Colonic mucosa (tissue), 4 donors: ENCODE measurements at places on chromosomes 13 and 19.

DNA sequence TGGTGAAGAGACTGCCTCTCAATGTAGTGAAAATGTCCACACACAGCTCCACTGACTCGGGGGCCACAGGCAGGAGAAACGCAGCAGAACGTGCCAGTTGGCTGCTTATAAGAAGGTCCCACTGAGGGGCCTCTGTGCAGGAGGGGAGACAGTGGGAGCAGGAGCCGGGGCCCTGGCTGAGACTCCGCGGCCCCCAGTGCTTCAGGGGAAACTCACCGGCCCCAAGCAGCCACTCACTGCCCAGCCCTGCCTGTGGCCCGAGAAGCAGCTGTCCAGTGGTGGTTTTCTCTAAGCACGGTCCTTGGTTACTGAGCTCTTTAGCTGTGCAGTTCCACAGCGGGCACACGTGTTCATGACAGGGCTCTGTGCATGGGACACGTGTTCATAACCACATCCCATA, 91.9 kb upstream of the MCF2L start:
- H3K4me3 ChIP-seq = no peak overlapping the region
- no peaks in the 10 kb centered on the region for H3K4me1 ChIP-seq
- no peak for DNase-seq
- H3K27ac ChIP-seq = no peak overlapping the region
- H3K36me3 ChIP-seq = no peaks in the 10 kb centered on the region

DNA sequence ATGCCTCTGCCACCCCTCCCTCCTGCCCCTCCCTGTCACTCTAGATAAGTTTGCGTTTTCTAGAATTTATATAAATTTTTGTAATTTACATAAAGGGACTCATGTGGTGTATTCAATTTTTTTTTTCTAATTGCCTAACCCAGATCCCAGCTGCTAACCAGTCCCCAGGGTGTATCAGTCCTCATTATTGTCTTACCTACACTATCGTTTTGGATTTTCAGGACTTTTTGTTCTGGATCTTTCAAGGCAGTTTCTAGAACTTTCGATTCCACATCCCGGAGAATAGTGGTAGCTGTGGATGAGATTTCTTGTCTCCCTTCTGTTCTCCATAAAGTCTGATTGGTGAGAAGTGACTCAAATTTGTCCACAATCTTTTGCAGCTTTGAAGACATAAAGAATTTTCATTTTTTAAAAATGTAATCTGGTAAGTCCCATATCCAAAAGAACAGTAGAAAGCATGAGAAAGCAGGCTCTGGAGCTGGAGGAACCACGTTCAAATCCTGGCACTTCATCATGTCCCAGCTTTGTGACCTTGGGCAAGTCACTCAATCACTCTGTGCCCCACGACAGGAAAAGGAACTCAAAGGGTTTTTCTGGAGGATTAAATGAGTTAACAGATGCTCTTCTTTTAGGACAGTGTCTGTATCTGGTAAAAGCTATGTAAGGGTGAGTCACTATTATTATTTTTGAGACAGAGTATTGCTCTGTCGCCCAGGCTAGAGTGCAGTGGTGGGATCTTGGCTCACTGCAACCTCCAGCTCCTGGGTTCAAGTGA, 19.7 kb downstream of the ADGRE3 start:
- no peaks in the 10 kb centered on the region for H3K27me3 ChIP-seq
- no peaks in the 10 kb centered on the region for H3K4me1 ChIP-seq
- no peak overlapping the region for H3K27ac ChIP-seq
- no peak overlapping the region for H3K4me3 ChIP-seq
- DNase-seq = no peak

DNA sequence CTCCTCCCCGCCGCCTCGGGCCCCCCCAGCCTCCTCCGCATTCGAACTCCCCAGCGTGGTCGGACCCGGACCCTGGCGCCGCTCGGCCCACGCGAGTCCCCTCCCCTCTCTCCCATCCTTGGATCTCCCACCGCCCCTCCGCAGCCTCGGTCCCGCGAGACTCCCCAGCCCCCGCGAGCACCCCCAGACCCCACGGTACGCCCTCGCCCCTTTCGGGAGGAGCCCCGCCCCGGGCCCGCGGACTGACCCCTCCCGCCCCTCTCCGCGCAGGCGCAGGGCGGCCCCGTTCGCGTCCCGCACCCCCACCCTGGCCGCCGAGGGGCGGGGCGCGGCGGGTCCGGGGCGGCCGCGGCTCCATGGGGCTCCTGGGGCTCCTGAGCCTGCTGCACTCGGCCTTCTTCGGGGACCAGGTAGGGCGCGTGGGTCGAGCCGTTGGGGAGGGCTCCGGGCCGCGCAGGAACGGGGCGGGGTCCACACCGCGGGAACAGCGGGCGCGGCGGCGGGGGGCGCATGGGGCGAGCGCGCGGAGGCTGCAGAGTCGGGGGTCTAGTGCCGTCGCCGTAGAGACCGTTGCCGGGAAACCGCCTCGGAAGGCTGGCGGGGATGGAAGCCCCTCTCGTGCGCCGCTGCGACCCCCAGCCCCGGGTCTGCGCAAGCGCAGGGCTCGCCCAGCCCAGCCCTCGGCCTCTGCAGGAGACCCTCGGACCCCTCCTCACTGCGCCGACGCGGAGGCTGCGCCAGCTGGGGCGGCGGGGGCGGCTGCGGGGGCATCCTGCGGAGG, 3.8 kb upstream of the APC2 start:
- H3K4me3 ChIP-seq = peak overlapping the region; percentile 34
- H3K27ac ChIP-seq = no peak overlapping the region
- H3K4me1 ChIP-seq = peaks cover 11% of the 10 kb centered on the region
- peaks cover 57% of the 10 kb centered on the region for H3K27me3 ChIP-seq

DNA sequence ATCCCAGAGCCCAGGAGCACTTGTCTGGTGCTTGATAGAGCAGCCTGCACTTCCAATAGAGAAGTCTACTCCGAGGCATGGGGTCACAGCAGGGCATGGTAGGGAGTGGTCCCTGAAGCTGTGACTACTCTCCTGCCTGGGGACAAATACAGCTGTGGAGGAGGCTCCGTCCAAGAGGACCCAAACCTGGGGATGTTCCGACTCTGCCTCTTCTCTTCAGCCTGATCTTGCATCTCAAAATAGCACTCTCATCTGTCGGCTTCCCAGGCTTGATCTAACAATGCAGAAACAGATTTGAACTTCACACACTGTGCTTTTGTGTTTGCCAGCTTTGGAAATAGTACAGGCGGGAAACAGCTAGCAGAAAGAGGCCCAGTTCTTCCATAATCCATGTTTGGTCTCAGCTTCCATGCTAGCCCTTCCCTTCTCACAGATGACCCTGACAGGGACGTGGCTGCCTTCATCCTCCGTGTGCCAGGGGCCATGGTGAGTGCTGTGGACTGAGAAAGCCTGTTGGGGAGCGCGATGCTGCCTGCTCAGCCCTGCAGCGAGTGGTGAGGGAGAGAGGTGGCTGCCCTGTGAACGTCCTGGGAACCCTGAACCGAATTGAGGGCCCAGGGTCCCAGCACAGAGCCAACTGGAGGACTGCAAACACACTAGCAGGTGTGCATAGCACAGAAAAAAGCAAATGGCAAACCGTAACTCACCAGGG, 150.3 kb upstream of the GPR12 start:
- no peaks in the 10 kb centered on the region for H3K4me1 ChIP-seq
- no peak overlapping the region for H3K4me3 ChIP-seq
- DNase-seq = no peak
- no peaks in the 10 kb centered on the region for H3K27me3 ChIP-seq
- H3K27ac ChIP-seq = no peak overlapping the region

- no peaks in the 10 kb centered on the region for H3K27me3 ChIP-seq
- H3K4me3 ChIP-seq = no peak overlapping the region
- H3K4me1 ChIP-seq = no peaks in the 10 kb centered on the region
- no peak for DNase-seq
- no peak overlapping the region for H3K27ac ChIP-seq
These were observed 200.4 kb upstream of the IPO5 start for GRCh38 chr13:97752961-97753668.

DNA sequence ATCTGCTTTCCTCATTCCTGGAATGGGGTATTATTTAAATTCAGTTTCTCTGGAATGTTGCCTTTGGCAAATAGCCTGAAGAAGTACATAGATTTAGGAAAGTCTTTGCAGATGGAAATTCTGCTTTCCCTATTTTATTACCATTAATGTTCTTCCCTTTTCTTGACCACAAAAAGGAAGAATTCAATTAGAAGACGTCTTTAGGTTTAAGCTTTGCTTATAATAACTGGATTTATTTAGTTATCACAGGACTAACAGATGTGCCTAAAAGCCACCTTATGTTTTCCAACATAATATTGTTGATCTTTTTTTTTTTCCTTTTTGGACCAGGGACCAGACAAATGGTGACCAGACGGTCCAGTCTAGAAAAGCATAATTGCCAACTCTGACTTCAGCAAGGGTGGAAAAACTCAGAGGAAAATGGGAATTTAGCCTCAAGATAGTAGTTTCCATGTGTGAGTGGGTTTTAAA, 210.1 kb upstream of the SPRY2 start:
- H3K4me3 ChIP-seq = no peak overlapping the region
- no peaks in the 10 kb centered on the region for H3K36me3 ChIP-seq
- H3K27me3 ChIP-seq = no peaks in the 10 kb centered on the region
- no peaks in the 10 kb centered on the region for H3K4me1 ChIP-seq
- no peak for DNase-seq

GRCh38 chr19:52592301-52592700, 22.2 kb downstream of the ZNF701 start:
- H3K4me3 ChIP-seq = no peak overlapping the region
- H3K27ac ChIP-seq = no peak overlapping the region
- H3K27me3 ChIP-seq = no peaks in the 10 kb centered on the region
- no peak for DNase-seq
- no peaks in the 10 kb centered on the region for H3K4me1 ChIP-seq

DNA sequence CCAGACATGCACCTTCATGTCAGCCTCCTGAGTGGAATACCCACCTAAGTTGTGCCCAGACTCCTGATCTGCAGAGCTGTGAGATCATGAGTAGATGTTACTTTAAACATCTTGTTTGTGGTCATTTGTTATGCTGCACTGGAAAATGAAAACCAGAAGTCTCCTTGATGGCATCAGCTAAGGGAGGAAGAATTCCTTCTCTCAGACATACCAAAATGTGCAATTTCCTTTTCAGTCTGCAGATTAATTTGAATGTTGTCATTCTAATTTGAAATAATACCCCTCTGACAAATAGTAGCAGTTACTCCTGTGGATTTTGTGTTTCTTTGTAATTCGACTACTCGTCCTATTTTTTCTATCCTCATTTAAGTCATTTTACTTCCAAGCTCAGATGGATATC, 59.3 kb downstream of the ITGBL1 start:
- H3K36me3 ChIP-seq = no peaks in the 10 kb centered on the region
- no peak overlapping the region for H3K4me3 ChIP-seq
- no peak overlapping the region for H3K27ac ChIP-seq
- H3K4me1 ChIP-seq = no peaks in the 10 kb centered on the region
- no peak for DNase-seq

- H3K27me3 ChIP-seq = no peaks in the 10 kb centered on the region
- no peak overlapping the region for H3K4me3 ChIP-seq
- H3K36me3 ChIP-seq = no peaks in the 10 kb centered on the region
- H3K27ac ChIP-seq = no peak overlapping the region
These were observed 45.9 kb downstream of the SLC15A1 start for GRCh38 chr13:98706446-98707110.

DNA sequence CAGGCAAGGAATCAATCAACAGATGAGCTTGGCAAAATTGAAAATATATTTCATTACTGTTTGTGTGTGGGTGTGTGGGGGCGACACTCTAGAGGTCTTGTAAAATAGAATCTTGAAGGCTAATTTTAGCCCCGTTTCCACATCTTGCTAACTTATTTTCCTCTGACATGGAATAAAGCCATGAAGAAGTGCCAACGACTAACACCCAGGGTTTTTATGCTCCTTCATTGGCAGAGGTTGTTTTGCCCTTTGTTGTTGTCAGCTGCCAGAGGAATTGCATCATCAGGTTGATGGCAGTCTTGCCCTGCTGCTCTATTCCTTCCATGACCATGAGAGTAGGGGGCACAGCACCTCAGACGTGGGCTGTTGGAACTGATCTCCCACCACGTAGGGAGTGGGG, 30.6 kb upstream of the FAM216B start:
- DNase-seq = no peak
- H3K4me3 ChIP-seq = no peak overlapping the region
- H3K4me1 ChIP-seq = no peaks in the 10 kb centered on the region
- H3K36me3 ChIP-seq = no peaks in the 10 kb centered on the region
- H3K27ac ChIP-seq = no peak overlapping the region

GRCh38 chr13:80755910-80756309, 415.0 kb upstream of the SPRY2 start:
- no peaks in the 10 kb centered on the region for H3K4me1 ChIP-seq
- no peak for DNase-seq
- H3K4me3 ChIP-seq = no peak overlapping the region
- H3K27ac ChIP-seq = no peak overlapping the region
- H3K27me3 ChIP-seq = no peaks in the 10 kb centered on the region
- no peaks in the 10 kb centered on the region for H3K36me3 ChIP-seq

DNA sequence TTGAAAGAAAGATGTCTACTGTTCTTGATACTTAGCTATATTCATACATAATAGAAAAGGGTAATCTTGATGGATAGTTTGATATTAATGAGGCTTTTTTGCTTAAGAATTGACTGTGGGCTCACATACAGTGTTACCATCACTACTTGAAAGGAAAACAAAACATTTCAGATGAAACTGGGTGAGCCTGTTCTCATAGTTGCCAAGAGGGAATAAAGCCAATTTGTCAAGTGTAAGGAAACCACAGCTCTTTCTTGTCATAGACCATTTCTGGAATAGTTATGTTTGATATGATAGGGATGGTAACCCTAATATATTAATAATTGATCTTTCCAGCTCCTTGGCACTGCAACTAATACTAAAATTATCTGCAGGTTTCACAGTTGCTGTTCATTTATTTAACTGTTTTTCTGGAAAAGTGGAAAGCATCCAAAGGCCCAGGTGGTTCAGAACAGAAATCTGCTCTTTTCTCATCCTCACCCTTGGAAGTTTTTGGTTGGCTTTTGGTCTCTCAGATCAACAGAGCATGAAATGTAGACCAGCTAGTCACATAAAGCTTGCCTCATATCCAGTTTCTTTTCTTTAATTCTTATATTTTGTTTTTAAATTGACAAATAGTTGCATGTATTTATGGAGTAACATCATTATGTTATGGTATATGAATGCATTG, 43.2 kb downstream of the ARHGEF7 start:
- no peak overlapping the region for H3K4me3 ChIP-seq
- no peak for DNase-seq
- no peaks in the 10 kb centered on the region for H3K27me3 ChIP-seq
- no peaks in the 10 kb centered on the region for H3K36me3 ChIP-seq

- DNase-seq = no peak
- no peak overlapping the region for H3K27ac ChIP-seq
- H3K4me1 ChIP-seq = no peaks in the 10 kb centered on the region
- H3K36me3 ChIP-seq = no peaks in the 10 kb centered on the region
- no peak overlapping the region for H3K4me3 ChIP-seq
These were observed 57.9 kb downstream of the CHST8 start for GRCh38 chr19:33679696-33680095.
